Right lobe of liver (tissue), 6 donors: ENCODE measurements at places on chromosomes 3 and 15. TPM values are rescaled to one million over a fixed set of nuclear protein-coding genes. Genes with fewer than 3 reads are reported as not detected.

GRCh38 chr3:11774296-11774877 lies 72.3 kb downstream of the TAMM41 start:
- peak; percentile 54 for DNase-seq

GRCh38 chr3:108006881-108007331 lies 83.9 kb downstream of the CD47 start:
- no peak for DNase-seq

- DNase-seq, result no peak
Observed at GRCh38 chr15:58249646-58250312, 111.6 kb downstream of the AQP9 start.

DNA sequence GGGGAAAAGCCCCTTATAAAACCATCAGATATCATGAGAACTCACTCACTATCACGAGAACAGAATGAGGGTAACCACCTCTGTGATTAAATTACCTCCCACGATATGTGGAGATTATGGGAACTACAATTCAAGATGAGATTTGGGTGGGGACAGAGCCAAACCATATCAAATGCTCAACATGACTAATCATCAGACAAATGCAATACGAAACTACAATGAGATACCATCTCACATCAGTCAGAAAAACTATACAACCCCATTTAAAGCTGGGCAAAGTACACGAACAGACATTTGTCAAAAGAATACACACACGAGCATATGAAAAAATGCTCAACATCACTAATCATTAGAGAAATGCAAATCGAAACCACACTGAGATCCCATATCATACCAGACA lies 67.7 kb downstream of the SCAPER start:
- no peak for DNase-seq

DNA sequence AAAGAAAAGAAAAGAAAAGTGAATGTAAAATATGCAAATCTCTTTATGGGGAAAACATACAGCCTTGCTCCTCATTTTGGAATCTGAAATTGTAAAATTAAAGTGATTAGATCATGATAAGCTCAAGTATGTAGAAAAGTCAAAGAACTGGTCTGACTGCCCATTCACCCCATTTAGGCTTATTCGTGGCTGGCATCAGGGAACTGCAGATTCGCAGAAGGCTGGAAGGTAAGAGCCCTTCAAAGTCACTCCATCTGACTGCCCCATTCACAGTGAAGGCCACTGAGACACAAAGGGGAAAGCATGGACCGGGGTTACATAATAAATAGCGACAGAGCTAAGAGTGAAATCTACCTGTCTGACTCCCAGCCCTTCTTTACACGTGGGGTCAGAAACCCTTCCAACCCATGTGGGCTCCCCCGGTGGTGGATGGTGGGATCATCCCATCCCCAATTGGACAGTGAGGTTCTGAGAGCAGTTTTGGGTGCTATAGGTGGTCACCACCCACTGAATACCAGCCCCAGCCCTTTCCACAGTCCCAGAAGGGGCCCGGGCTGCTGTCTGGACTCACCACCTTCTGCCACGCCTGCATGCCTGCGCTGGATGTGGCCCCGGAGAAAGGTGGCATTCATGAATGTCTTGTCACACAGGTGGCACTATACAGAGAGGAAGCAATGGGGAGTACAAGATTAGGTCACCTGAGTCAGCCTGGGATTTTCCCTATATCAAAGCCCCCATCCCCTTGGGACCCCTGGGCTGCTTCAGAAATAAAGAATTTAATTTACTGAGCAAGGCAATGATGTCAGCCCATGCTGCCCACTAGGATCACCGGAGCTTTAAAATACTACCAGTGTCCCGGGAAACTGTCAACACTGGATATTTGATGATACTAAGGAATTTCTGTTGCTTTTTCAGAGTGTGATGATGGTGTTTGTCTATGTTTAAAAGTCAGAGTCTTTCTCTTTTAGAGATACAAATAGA lies 17.9 kb downstream of the DZIP1L start:
- DNase-seq, result no peak

DNA sequence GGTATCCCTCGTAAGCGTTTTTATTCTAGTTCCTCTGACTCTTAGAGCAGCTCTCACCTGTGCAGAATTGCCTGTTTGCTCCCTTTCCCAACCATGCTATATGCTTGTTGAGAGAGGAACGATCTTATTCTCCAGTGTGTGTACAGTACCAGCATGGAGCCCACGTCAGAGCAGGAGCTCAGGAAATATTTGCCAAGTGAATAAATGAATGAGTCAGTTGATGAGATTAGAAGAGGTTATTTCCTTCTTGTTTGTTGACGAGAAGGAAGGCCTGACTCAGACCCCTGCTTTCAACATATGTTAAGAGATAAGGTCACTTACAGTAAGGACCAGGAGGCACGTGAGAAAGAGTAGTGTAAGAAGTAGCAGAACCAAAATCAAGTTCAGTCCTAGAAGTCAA lies 106.3 kb upstream of the ABHD17C start:
- no peak for DNase-seq

DNA sequence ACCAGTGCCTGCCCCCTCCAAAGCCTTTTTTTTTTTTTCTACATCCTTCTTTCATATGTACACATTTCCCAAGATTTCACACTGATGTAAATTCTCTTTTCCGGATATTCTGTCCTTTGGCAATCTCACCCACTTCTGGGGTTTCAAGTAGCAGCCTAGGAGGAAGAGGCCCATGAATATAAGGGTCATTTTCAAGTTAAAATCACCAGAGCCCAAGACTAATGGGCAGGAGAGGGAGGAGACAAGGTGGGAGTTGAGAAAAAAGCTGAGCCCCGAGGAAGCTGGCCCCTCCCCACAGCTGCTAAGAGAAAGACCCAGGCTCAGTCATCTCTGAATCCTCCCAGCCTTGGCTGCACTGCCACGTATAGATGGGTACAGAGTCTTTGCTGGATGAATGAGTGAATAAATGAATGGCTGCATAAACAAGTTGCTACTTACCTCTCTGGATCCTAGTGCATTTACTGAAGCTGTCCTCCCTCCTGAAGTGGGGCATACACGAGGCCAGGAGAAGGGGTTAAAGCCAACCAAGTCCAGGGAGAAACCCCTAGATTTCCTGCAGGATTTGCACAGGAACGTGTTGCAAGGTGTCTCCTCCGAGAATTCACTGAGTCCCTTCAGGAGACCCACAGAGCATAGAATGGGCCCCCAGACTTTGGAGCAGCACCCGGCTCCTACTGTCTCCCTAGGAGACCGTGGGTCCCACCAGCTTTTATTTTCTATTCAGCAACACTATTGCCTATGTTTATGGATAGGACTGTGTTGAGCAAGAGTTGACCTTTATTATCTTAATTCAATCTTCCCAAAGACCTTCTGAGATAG lies 100.8 kb upstream of the LIPC start:
- no peak for DNase-seq

DNA sequence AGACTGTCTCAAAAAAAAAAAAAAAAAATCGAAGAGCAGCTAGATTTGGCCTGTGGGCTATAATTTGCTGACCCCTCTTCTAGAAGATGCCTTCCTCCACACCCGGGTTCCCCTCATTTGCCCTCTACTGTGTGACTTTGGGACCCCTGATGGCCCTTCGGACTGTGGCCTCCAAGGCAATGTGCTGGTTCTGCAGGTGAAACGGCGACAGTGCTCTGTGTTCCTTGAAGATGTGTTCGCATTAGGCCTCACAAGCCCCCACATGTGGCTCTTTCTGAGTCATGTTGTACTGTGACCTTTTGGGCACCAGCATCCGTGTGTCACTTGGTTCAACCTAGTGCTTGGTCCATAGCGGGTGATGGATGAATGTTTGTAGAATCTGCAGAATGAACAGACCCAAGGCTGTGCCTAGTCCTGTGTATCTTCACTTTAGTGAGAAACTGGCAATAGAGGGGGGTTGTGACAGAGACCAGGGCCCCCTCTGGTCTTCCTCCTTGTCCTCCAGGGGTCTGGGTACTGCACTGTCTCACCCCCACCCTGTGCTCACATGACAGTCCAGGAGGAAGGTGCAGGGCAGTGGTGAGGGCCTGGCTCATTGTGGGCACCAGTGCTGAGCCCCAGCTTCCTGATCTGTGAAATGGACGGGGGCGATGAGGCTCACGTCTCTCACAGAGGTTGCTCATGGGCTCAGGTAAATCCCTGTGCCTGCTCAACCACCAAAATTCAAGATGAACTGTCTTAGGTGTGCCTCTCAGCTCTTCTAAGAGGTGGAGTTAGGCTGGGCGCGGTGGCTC lies 22.7 kb downstream of the GOLGA6L2 start:
- DNase-seq, result no peak

DNA sequence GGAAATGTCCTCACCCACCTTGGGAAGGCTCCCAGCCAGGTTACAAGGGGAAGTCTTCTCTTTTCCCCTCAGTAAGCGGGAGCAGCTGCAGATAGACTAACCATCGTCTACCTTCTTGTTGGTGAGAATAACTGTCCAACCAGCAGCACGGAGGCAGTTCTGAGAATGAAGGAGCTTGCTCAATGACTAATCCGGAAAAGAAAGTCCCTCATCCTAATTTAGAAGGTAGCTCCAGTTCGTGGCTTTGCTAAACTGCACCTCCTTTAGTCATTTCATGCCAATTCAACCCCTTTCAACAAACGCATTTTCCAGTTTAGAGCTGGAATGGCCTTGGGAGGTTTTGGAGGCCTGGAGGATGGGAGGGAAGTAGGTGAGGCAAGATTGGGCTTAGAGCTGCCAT lies 527.4 kb upstream of the PROK2 start:
- no peak for DNase-seq

- no peak for DNase-seq
Observed at GRCh38 chr3:21464746-21465145, 286.3 kb downstream of the ZNF385D start.

DNA sequence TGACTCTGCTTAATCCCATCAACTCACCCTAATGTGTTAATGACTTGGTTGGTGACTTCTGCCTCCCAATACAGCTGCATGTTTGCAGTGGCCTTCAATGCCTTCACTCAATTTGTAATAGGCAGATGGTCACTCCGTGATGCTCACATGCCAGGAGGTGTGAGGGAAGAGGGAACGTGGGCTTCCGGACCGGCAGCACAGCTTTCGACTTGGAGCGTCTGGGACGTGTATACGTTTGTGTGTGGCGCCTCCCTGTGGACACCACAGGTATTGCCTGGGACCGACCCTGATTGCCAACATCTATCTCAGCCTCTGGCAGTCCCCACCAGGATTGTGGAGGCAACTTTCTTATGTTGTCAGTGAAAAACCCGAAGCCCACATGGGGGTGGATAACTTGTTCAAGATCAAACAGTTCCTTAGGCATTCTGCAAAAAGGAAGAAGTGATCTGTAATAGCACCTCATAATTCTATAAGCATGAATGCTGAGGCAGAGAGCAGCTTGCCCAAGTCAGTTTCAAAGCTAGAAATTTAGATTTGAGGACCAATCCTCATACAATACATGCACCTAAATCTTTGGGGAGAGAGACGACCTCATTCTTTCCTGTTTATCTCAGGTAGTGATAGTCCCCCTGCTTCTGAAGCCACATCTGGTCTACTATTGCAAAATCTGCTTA lies 16.9 kb downstream of the MRPL46 start:
- peak; percentile 35 for DNase-seq

DNA sequence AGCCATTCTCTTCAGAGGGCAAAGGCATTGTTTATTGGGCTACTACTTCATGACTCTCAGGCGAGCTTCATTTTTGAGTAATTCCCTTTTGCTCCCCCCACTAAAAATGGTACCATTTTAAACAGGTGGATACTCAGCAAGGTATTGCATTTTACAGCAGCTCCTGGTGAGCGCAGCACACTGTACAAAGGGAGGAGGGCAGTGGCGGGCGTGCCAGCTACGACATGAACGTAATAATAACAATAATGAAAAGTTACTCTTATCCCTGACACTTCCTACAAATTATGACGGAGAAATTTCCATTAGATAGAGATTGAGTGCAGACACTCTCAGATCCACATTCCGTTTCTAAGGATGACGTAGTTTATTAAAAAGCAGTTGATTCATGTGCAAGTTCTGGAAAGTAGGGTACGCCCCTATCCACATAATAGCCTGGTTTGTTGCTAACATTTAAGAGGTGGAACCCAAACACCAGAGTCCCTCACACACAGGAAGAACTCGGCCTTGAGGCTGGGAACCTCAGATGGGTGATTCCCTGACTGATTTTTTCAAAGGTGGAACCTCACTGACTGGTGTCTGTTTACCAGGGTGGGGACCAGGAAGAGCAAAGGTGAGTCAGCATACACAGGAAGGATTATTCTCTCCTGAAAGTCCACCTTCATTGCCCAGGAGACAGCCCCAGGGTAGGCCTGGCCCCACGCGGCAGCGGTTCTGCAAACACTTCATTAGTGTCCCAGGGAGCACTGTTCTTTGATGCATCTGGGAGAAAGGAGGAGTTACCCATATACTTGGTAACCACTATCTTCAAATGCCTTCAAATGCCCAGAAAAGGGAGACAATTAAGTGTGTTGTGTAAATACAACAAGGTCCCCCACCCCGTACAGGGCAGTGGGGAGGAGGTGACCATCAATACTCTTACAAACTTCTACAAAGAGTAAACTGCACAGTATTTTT lies 69.9 kb downstream of the LDHAL6B start:
- no peak for DNase-seq

DNA sequence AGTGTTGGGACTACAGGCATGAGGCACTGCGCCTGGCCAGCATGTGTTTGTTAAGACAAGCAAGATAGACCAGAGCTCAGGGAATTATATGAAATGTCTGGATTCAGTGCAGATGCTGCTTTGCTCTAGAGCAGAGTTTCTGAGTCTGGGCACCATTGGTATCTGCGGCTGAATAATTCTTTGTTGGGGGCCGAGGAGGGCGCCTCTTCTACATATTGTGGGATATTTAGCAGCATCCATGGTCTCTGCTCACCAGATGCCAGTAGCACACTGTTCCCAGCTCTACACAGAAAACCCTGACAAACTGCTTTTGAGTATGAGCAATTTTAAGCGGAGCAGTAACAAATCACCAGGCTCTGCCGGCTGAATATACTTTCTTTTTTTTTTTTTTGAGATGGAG lies 3.6 kb upstream of the LDHAL6B start:
- no peak for DNase-seq

DNA sequence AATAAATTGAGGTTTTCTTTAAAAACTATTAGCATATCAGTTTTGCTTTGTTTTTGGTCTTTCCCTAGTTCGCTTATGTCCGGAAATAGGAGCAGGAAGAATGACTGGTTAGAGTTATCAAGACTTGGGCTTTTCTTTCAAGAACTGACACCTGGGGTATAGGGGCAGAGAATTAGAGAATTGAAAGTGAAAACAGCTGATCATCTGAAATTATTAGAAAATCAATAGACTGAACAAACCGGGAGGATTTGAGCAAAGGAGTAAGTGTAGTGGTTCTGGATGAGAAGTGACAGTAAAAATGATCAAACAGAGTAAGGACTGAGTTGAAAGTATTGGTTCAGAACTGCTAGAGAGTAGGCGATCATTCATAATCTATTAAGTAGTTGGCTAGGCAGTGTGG lies 6.0 kb downstream of the MINDY2 start:
- DNase-seq, result no peak

NT5DC2 gene
- total RNA-seq, result 3.2 TPM

MYO5A gene
- 13.3 TPM for total RNA-seq

KATNBL1 gene
- 16.6 TPM for total RNA-seq

PRRT3 gene
- total RNA-seq, result 0.35 TPM

GOLGA8T gene
- 0.58 TPM for total RNA-seq

FAM3D gene
- total RNA-seq, result not detected

CADPS gene
- total RNA-seq, result 0.06 TPM

KIF7 gene
- total RNA-seq, result 0.92 TPM

TMEM43 gene
- total RNA-seq, result 16.8 TPM
